Epithelial cell of proximal tubule (primary cell): ENCODE measurements at places on chromosomes 2 and 18. TPM values are rescaled to one million over a fixed set of nuclear protein-coding genes. Genes with fewer than 3 reads are reported as not detected.

SERPINB10 gene
- total RNA-seq = 0.98 TPM in 1 of 2 replicates, not detected in the other

MAT2A gene
- total RNA-seq = 64.6 and 134 TPM in 2 replicates

ALPP gene
- not detected in 2 replicates for total RNA-seq

PID1 gene
- total RNA-seq = 0.69 and 1.9 TPM in 2 replicates

CNTNAP5 gene
- not detected in 2 replicates for total RNA-seq

POTEC gene
- total RNA-seq = not detected in 2 replicates

GPR45 gene
- 0.22 TPM in 1 of 2 replicates, not detected in the other for total RNA-seq

MMADHC gene
- total RNA-seq = 132 and 162 TPM in 2 replicates

CD8B2 gene
- 0.29 TPM in 1 of 2 replicates, not detected in the other for total RNA-seq

LCT gene
- not detected in 2 replicates for total RNA-seq

ADAM17 gene
- total RNA-seq = 24.3 and 28.1 TPM in 2 replicates

LONRF2 gene
- 0.43 and 1.3 TPM in 2 replicates for total RNA-seq

MROH2A gene
- total RNA-seq = not detected in 2 replicates

COBLL1 gene
- total RNA-seq = 28.8 and 33.0 TPM in 2 replicates

MAP2 gene
- total RNA-seq = 4.0 and 12.2 TPM in 2 replicates

PAX8 gene
- total RNA-seq = 109 and 127 TPM in 2 replicates

CCDC141 gene
- not detected in 2 replicates for total RNA-seq

GALNT3 gene
- 28.7 and 48.7 TPM in 2 replicates for total RNA-seq

KIF5C gene
- 4.7 and 6.9 TPM in 2 replicates for total RNA-seq
